ENCODE measurements at places on chromosomes 3 and 15.

GRCh38 chr3:138234401-138235179 is 47.5 kb downstream of the ARMC8 start:
- DNase-seq = no peak

GRCh38 chr15:81908111-81908510 is 137.7 kb downstream of the MEX3B start:
- DNase-seq = no peak

DNA sequence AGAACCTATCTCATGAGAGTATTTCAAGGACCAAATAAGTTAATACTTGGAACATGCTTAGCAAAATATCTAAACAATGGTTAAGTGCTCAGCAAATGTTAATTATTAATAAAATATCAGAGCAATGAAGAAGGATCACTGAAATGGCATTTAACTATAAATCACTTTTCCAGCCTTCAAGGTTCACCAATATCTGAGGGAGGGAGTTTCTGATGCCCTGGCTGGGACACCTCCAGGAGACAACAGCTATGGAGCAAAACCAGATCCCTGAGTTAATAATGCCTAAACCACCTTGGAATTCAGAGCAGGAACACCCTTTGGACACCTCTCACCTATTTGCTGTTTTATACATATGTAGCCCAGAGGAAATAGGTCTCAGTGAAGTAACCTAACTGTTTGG is 6.4 kb upstream of the FAM174B start:
- DNase-seq = no peak

GRCh38 chr3:51819709-51820406 is 40.8 kb upstream of the IQCF6 start:
- DNase-seq = no peak

DNA sequence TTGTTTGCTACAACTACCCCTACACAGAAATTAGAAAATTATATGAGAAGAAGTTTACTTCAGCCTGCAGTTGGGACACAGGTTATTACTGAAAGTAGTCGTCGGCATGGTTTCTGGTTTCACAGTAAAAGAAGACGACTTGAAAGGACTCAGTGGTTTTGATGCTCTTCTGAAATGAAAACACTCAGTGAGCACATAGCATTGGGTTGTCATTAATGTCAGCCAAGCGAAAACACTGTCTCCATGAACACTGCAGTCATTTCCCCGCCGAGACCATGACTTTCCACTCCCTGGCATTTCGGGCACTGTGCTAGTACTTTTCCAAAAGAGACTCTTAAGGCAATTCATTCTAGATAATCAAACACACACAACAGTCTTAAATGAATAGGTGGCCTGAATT is 69.2 kb upstream of the ICE2 start:
- no peak for DNase-seq

GRCh38 chr3:190016966-190017365 is 103.7 kb downstream of the P3H2 start:
- DNase-seq = no peak

- DNase-seq = no peak
Measured at GRCh38 chr15:75577401-75578172, 1.5 kb downstream of the PTPN9 start.

- DNase-seq = no peak
Measured at GRCh38 chr15:78365917-78366316, 25.8 kb downstream of the CRABP1 start.

DNA sequence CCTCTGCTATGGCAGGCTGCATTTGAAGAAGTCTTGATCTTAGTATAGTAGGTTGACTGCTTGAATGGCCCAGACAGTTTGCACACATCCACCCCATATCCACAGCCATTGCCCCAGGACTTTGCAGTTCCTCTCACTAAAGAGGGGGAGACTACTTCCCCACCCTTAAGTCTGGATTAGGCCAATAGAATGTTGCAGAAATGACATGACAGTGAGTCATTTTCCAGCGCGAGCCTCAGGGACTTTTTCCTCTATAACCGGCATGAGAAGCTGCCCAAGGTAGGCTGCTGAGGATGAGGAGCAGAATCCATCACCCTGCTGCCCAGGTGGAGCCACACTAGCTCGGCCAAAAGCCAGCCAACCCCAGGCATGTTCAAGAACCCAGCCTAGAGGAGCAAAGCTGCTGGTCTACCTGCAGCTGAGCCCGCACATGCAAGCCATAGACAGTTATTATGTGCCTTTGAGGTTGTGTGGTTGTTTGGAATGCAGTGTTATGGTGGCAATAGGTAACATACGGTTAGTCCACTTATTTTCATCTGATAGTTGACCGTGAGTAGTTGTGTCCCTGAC is 113.9 kb downstream of the TLE3 start:
- DNase-seq = no peak

GRCh38 chr3:172351895-172352466 is 96.3 kb downstream of the GHSR start:
- no peak for DNase-seq

DNA sequence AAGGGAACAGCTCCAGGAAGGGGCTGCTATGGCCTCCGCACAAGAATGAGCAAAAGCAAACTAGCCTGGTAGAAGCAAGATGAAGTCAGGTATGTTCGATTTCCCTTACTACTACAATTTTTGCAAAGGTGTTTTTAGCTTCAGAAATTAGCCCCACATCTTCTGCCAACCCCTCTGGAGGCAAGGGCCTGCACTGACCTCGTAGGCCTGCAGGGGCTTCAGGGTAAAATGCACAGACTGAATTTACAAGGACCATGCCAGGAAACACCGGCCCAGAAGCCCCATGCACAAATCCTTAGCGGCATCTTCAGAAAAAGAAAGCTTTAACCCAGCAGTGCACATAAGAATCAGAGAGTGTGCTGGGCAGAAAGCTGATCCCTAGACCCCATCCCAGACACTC is 53.0 kb downstream of the SLC6A1 start:
- DNase-seq = no peak

DNA sequence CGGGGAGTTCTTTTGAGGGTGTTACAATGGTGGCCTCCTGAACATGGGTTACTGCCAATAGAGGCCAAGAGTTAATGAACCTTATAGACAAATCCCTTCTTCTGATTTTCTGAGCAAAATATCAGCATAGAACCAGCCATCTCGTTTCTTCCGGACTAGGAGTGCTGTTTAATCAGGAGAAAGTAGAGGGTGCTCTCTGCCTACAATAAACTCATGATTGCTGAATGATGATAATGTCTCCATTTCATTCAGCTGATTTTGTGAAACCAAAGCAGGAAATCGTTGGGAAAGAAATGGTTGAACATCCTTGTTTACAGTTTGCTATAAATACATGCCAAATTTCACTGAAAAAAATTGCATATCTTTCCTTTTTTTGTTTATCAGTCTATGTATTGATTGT is 142.8 kb upstream of the PLSCR5 start:
- DNase-seq = no peak

DNA sequence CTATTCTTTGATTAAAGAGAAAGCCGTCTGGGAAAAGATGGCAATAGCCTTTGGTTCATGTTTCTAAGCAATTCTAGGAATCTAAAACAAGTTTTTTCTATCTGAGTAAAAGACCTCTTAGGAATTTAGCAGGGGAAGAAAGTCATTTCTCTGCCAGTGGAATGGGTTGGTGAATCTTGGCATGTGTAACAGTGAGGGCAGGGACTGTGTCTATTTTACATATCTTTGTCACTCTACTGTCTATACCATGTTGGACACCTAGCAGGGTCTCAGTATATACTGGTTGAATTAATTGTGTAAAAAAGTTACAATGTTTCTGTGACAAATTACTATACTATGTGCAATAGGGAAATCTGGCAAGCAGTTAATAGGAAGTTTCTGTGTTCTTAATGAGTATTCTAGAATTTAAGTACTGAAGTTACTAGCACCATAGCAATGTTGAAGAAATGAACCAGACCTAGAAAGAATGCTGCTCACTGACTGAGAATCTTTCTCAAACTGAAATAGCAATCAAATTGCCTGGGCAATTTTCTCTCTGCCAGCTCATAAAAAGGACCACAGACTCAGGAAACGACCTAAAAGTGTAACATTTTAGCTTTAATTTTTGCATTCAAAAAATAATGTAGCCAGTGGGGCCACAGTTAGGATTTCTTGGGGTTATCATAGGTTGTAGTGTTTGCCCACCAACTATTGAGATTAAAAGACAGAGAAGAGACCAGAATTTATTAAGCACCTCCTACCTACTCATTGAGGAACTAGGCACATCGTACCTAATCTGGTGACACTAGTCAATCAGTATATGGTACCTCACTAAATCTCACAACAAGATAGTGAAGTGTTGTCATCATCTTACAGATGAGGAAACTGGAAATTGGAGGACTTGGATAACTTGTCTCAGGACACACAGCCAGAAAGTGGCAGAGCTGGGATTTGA is 56.2 kb upstream of the LEKR1 start:
- no peak for DNase-seq

- DNase-seq = no peak
Measured at GRCh38 chr15:38709196-38709595, 144.6 kb upstream of the RASGRP1 start.

DNA sequence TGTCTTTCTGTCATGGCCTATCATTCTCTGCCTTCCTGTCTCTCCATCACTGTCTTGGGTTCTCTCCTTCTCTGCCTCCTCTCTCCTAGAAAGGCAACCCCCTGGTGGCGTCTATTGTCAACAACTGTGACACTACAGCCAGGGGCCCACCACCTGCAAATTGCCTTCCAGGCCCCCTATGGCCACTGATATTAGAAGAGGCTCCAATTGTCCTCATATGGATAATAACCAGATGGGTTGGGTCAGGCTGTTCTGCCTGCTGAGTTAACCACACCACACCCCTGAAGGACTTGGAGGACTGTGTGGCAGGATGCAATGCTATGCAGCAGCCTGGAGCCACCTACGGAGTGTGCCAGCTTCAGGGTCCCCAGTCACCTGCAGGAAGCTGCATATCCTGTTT is 665.0 kb downstream of the NTRK3 start:
- no peak for DNase-seq

- no peak for DNase-seq
Measured at GRCh38 chr3:172100482-172100881, 61.1 kb downstream of the FNDC3B start.

DNA sequence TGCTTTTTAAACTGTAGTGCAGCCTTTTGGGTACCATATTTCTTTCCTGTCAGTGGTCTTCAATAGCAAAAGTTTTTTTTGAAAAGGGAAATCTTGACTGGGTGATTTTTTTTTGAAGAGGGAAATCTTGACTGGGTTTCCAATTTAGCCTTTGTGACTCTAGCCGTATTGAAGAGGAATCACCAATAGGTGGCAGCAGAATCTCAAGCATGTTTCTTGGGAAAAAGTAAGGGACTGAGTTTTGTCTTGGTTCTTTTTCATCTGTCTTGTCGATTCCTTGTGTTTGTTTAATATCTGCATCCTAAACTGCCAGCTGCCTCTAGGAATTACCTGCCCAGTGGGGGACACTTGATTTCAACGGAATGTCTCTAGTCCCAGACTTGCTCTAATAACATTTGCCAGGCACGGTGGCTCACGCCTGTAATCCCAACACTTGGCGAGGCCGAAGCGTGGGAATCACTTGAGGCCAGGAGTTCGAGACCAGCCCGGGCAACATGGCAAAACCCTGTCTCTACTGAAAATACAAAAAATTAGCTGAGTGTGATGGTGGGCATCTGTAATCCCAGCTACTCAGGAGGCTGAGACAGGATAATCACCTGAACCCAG is 89.2 kb downstream of the RBPMS2 start:
- DNase-seq = no peak

DNA sequence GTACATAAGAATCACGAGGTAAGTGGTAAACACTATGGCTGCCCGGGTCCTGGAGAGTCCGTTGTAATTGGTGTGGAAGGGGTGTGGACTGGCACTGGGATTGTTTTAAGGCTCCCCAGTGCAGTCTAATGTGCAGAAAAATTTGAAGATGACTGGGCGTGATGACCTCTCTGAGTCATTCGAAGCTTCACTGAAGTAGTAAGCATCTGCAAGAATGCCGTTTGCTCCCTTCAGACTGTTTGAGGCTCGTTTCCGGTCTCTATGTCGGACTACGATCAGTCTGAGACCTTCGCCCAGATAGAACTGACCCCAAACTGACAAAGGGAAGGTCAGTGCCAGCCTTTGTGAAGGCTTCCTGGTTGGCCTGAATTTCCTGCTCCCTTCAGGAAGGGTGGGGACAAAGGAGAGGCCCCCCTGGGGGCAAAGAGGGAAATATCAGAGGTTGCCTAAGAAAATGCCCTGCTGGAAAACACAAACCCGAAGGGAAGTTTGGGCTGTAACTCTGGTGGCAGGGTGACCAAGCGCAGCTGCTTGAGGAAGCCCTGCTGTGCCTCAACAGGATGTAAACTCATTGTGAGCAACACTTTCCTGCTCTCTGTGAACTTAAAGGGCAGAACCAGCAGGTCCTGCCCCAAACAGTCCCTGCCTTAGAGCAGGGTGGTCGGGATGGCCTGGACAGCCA is 34.6 kb downstream of the BTD start:
- DNase-seq = no peak

GRCh38 chr15:85826756-85827515 is 32.2 kb upstream of the KLHL25 start:
- no peak for DNase-seq

DNA sequence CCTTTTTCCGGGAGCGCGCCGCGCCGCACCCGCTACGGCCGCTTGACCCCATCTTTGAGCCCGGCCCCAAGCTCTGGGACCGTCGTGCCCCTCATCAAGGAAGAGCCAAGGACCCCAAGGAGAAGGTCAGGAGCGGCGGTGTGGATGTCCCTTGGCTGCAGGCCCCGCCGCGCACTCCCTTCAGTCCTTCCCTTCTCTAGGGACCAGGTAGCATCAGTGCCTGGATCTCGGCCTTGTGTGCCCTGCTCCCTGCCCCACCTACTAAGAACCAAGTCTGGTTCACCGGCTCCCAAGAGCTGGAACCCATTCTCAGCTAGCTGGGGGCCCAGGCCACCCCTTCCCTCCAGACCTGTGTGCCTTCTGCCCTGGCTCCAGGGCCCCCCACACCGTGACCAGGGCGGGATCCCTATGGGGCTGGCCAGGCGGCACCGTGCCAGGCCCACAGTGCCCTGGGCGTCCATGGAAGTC is 69.3 kb upstream of the CGNL1 start:
- no peak for DNase-seq

DNA sequence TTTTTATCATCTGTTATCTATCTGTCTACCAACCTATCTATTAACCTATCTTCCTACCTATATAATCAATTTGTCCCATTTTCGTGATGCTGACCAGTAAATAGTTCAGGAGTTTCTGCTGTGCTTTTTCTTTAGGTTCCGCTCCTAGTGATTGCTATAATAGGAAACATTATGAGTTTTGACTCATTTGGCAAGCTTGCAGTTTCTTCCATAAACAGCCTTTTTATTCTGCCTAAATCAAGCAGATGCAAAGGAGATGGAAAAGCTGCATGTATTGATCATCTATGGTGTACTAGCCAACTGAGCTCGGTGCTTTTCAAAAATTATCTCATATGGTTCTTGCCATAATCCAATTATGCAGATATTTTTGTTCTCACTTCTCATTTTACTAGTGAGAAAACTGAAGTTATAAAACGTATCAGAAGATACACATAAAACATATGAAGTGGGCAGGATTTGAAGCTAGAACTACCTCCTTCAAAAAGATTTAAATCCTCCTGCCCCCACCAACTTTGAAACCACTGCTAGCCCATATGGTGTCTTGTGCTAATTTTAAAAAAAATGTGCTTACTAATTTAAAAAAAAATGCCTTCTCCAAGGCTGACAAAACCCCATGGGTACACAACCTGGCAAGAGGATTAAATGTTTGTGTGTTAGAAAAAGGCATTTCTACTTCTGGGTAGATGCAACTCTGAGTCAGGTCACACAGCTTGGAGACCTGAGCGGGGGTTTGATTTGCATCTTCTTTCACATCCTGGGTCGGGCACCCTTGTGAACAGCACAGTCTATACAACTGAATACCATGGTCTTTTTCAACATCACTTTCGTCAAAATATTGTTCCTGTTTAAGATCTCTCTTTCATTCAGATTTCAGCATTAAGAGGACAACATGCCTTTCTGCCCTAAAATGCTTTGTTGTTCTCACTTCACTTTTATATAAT is 267.0 kb downstream of the CHL1 start:
- no peak for DNase-seq

- no peak for DNase-seq
Measured at GRCh38 chr3:188205992-188206416, 52.0 kb downstream of the LPP start.

Data from activated naive CD4-positive, alpha-beta T cell (primary cell).